K562 (cell line): ENCODE measurements at places on chromosomes 6 and 20.
A peak's percentile ranks its signal among the peaks of the same experiment; 100 is the strongest.

- DNase-seq, result peak; percentile 69
Measured at GRCh38 chr6:106334646-106335448, 9.3 kb upstream of the ATG5 start.

DNA sequence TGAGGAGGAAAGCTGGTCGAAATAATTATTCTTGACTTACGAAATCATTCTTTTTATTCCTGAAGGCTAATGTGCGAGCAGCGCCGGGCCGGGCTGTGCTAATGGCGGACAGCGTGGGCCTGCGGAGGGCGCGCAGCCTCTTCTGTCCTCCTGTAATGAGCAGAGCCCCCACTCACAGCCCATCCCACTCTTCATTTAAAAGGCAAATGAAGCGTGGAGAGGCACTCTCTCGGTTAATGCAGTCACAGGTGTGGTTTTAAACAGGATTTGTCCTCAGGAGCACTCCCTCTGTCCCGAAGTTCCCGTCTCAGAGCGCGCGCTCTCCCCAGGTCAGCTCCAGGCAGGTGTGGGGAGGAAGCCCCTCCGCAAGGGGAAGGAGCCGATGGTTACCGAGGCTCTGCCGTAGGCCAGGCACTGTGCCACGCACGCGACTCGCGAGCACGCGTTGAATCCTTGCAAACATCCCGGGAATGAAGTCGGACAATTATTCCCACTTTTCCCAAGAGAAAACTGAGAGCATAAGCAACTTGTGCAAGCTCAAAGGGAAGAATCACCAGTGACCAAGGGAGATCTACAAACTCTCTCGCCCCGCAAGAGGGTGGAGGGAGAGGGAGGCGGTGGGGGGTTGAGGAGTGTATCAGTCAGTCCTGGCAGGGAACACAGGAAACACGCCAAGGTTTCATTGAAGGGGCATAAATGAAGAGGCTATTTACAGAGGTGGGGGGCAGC, 35.5 kb upstream of the ZFAND3 start:
- DNase-seq, result no peak

GRCh38 chr6:86943819-86944407, 6.6 kb downstream of the HTR1E start:
- no peak for DNase-seq

GRCh38 chr6:118186672-118187567, 279.9 kb downstream of the SLC35F1 start:
- DNase-seq, result no peak

DNA sequence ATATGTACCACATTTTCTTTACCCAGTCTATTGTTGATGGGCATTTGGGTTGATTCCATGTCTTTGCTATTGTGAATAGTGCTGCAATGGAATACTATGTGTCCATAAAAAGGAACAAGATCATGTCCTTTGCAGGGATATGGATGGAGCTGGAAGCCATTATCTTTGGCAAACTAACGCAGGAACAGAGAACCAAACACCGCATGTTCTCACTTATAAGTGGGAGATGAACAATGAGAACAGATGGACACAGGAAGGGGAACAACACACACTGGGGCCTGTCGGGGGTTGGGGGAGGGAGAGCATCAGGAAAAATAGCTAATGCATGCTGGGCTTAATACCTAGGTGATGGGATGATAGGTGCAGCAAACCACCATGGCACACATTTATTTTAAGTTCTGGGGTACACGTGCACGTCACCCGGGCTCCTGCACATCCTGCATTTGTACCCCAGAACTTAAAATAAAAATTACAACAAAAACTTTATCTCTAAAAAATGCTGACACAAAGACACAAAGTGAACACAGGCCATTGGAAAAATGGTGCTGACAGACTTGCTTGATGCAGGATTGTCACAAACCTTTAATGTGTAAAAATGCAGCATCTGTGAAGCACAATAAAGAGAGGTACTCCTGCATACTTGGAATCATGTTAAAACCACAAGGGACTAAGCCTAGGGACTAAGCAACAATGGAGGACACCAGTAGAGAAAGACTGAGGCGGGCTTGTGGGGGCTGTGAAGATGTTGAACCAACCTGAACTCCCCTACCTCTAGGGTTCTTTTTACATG, 48.8 kb downstream of the BCAS1 start:
- DNase-seq, result no peak

DNA sequence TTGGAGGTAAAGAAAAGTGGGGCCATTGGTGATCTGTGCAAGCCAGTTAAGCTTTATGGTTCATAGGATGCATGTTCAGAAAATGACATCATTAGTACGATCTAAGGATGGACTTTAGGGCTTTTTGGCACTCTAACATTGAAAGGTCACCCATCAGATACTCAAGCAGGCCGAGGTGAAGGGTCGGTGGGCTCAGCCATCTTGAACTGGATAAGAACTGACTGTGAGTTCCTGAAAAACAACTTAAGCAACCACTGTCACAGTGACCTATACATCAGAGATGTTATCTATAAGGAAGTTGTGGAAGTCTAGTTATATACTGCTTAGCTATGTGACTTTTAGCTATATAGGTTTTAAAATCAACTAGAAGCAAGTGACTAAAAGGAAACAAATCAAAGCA, 13.0 kb upstream of the ITCH start:
- no peak for DNase-seq

- no peak for DNase-seq
Measured at GRCh38 chr6:36642913-36643817, 35.3 kb upstream of the CDKN1A start.

DNA sequence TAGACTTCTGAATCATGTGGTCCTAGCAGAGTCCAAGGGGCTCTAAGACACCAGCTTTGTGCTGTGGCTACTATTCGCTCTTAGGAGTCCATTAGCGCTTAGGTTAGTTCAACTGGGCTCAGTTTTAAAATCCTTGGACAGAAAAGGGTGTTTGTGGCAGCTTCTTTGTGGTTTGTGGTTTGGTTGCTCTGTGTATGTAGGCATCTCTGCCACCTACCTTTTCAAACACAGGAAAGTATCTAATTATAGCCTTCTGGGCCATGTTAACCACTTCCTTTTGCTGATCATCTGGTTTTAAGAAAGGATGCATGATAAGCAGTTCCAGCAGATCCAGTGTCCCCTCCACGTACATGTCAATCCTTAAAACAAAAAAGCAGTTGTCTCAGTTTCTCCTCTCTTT, 10.8 kb downstream of the GSTA4 start:
- DNase-seq, result no peak

- no peak for DNase-seq
Measured at GRCh38 chr20:31838646-31839292, 6.6 kb downstream of the FOXS1 start.
